ENCODE measurements at places on chromosomes 3 and 15.

DNA sequence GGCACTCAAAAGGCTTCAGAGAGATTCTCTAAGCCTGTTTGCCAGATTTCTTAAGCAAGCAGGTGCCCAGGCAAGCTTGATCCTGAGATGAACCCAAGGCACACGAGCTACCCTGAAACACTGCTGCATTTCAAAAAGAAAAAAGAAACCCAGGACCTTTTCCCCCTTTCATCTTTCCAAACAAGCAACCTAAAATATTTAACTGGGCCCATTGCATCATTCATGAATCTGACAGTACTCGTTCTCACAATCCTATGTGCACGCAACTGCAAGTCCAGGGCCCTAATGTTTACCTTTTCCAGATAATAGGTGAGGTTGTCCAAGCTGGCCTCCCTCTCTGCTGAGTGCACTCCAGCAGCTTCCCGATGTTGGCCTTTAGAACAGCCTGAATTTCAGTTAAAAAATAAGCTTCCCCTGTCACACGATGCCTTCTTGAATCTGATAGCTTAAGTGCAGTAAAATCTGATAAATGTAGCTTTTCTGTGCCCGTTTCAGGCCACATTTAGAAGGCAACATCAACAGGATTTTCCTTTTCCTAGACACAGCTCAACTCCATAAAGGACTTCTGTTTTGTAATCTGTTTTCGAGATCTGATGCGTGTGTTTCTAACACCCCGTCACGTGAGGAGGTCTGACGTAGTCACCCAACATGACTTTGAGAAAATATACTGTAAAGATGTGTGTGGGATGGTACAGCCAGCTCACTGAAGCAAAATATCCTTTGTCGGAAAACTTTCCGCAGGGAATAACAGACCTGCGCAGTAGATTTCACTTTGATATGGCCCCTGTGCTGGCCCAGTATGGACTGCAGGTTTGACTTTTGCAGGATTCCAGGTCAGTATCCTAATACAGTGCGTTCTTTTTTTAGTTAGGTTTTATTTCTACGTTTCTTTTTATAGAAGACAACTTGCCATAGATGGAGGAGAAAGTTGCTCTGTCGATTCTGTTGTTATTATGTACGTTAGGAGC, 55.1 kb upstream of the RASA2 start:
- no peak overlapping the region for H3K27ac ChIP-seq
- no peaks in the 10 kb centered on the region for H3K27me3 ChIP-seq
- H3K4me1 ChIP-seq = no peaks in the 10 kb centered on the region

GRCh38 chr3:128267541-128267940, 114.3 kb downstream of the EEFSEC start:
- H3K4me3 ChIP-seq = no peak overlapping the region
- DNase-seq = peak; percentile 16
- no peak overlapping the region for H3K27ac ChIP-seq
- peaks cover 5% of the 10 kb centered on the region for H3K36me3 ChIP-seq
- no peaks in the 10 kb centered on the region for H3K27me3 ChIP-seq

- no peak for DNase-seq
- H3K27me3 ChIP-seq = no peaks in the 10 kb centered on the region
- H3K4me1 ChIP-seq = no peaks in the 10 kb centered on the region
- H3K36me3 ChIP-seq = no peaks in the 10 kb centered on the region
- no peak overlapping the region for H3K4me3 ChIP-seq
Observed at GRCh38 chr3:171268677-171269076, 191.5 kb downstream of the TNIK start.

DNA sequence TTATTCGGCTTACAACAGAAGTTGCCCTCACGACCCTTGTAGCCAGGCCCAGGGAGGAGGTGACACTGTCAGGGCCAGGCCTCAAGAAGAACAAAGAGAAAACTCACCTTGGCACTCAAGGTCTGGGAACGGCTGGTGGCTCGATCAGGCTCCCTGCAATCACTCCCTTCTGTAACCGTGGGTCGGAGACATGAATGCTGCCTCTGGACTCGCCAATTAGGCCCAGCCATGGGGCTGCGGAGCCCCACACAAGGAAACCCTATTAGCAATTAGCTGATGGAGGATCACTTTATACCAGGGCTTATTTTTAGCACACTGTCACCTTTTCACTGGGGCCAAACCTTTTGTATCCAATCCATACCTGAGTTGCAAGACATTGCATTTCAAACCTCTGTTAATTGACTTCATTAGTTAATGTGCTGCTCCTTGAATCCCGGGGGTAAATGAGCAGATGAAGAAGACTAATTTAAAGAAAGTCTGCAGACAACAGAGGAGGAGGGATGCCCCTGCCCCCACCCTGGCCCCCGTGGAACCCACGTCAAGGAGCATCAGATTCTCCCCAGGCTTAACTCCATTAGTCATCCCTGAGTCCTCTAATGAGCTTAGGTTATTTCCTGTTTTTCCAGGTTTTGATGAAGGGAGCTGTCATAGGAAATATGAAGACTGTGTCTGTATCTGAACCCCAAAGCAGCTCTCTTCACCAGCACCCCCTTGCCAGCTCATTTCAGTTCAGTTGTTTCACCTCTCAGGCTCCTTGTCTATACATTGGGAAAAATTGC, 255.3 kb downstream of the RORA start:
- no peak overlapping the region for H3K4me3 ChIP-seq
- DNase-seq = peak; percentile 59
- peaks cover 17% of the 10 kb centered on the region for H3K4me1 ChIP-seq
- H3K27me3 ChIP-seq = no peaks in the 10 kb centered on the region
- H3K27ac ChIP-seq = no peak overlapping the region

- H3K27me3 ChIP-seq = no peaks in the 10 kb centered on the region
- peak overlapping the region; percentile 66 for H3K27ac ChIP-seq
- H3K36me3 ChIP-seq = no peaks in the 10 kb centered on the region
- H3K4me3 ChIP-seq = no peak overlapping the region
- DNase-seq = peak; percentile 48
Observed at GRCh38 chr15:91553196-91553854, 300.2 kb upstream of the SLCO3A1 start.

- DNase-seq = no peak
- no peak overlapping the region for H3K27ac ChIP-seq
- H3K4me3 ChIP-seq = no peak overlapping the region
- H3K36me3 ChIP-seq = no peaks in the 10 kb centered on the region
Observed at GRCh38 chr3:185851046-185851445, 26.2 kb upstream of the IGF2BP2 start.

DNA sequence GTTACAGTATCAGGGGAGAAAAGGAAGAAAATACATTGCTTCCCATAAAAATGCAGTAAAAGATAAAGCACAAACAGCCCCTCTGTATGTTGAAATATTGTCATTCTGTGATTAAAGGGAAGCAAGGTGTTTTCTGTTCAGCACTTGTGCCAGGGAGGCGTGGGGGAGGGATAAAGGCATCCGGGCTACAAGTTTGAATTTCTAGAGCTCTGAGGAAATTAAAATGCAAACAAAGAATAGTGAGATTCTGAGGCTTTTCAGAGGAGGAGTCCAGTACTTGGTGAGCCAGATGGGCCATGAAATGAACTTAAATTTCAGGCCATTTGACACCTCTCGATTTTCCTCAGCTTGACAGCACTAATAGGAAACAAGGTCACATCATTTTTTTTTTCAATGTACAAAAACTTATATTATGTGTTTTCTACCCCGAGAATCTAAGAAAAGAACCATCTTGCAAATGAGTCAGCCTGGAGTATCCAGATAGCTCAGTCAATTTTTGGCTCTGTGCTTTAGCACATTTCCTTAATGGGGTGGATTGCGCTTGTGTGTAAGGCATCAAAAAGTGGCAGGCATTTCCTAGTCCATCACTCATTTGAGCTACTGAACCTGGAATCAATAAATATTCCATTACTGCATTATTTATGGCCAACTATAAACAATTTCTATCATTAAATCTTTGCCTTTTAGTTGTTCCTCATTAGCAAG, 640.8 kb upstream of the TBL1XR1 start:
- H3K4me3 ChIP-seq = no peak overlapping the region
- peaks cover 24% of the 10 kb centered on the region for H3K27me3 ChIP-seq
- no peaks in the 10 kb centered on the region for H3K36me3 ChIP-seq

GRCh38 chr15:25372298-25372697, 66.5 kb downstream of the UBE3A start:
- no peak overlapping the region for H3K27ac ChIP-seq
- H3K4me1 ChIP-seq = no peaks in the 10 kb centered on the region
- no peak overlapping the region for H3K4me3 ChIP-seq
- DNase-seq = no peak
- no peaks in the 10 kb centered on the region for H3K27me3 ChIP-seq
- H3K36me3 ChIP-seq = peaks cover 76% of the 10 kb centered on the region

DNA sequence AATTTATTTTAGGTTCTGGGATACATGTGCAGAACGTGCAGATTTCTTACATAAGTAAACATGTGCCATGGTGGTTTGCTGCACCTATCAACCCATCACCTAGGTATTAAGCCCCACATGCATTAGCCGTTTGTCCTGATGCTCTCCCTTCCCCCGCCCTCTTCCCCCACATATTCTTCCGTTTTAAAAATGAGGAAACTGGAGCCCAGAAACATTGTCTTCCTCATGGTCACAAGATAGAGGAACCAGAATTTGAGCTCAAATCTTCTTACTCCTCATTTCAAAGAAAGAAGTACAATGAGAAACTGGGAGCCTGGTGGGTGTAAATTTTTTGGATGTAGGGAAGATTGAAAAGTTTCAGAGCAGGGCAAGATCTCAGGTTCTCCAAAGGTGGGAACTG, 56.1 kb upstream of the USP3 start:
- H3K27ac ChIP-seq = no peak overlapping the region
- no peak for DNase-seq
- peaks cover 16% of the 10 kb centered on the region for H3K4me1 ChIP-seq
- no peaks in the 10 kb centered on the region for H3K36me3 ChIP-seq

- no peaks in the 10 kb centered on the region for H3K4me1 ChIP-seq
- H3K27me3 ChIP-seq = peaks cover 13% of the 10 kb centered on the region
Observed at GRCh38 chr3:189714991-189715961, 84.1 kb downstream of the TP63 start.

DNA sequence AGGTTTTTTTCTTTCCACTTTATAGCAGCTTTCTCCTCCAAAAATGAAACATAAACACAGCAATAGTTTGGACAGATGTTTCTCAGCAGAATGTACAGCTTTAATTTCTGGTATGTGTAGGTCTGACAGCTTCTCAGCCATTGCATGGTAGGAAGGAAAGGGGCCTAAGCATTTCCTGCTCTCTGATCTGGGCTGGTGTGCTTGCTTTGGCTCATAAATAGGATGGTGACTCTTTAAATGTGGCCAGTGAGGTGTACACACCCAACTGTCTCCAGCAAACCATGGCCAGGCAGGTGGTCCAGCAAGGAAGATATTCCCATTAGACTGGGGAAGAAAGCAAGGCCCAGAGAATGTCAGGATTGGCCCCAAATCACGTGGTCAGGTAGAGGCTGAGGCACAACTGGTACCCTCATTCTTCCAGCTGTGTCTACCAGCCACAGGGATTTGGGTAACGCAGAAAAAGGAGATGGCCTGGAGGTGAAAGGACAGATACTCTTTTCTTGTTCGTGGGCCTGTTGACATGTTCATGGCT, 52.1 kb downstream of the ITGA11 start:
- no peaks in the 10 kb centered on the region for H3K27me3 ChIP-seq
- H3K36me3 ChIP-seq = no peaks in the 10 kb centered on the region
- no peaks in the 10 kb centered on the region for H3K4me1 ChIP-seq
- H3K27ac ChIP-seq = no peak overlapping the region
- no peak overlapping the region for H3K4me3 ChIP-seq
- no peak for DNase-seq

DNA sequence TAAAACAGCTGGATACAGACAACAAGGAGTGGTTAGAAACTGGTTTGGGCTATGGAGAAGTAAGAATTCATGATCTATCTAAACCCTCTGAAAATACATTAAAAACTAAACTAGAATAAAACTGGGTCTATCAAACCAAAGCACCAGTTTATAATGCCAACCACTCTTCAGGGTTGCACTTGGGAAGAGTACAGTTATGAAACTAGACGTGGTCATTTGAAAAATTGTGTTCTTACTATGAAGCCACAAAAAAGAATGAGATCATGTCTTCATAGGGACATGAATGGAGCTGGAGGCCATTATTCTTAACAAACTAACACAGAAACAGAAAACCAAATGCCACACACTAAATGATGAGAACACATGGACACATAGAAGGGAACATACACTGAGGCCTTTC, 103.8 kb downstream of the GAP43 start:
- H3K4me1 ChIP-seq = no peaks in the 10 kb centered on the region
- H3K27ac ChIP-seq = no peak overlapping the region
- H3K27me3 ChIP-seq = no peaks in the 10 kb centered on the region
- no peaks in the 10 kb centered on the region for H3K36me3 ChIP-seq
- no peak for DNase-seq
- H3K4me3 ChIP-seq = no peak overlapping the region

- peak overlapping the region; percentile 72 for H3K27ac ChIP-seq
- peak; percentile 80 for DNase-seq
- no peaks in the 10 kb centered on the region for H3K36me3 ChIP-seq
Observed at GRCh38 chr3:66499881-66500575, 794 bp downstream of the LRIG1 start.

GRCh38 chr3:65328148-65328547, 640.3 kb upstream of the ADAMTS9 start:
- no peak overlapping the region for H3K4me3 ChIP-seq
- H3K4me1 ChIP-seq = no peaks in the 10 kb centered on the region
- DNase-seq = no peak
- no peak overlapping the region for H3K27ac ChIP-seq

DNA sequence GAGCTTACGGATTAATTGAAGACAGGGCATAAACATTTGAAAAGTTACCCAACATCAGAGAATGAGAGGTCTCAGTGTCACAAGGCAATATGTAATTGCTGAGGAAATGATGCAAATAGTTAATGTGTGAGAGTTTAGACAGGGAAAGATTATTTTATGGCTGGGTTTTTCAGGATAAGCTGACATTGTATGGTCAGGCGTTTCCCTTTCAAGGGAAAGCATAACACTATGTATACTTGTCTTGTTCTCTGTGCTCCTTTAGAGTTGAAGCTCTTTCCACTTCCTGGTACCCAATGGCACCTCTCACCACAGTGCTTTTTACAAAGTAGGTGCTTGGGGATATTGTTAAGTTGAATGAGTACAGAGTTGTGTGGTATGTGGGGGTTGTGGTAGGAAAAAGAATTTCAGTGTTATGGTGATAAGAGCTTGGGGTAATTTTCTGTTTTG, 19.9 kb downstream of the IQGAP1 start:
- peaks cover 3% of the 10 kb centered on the region for H3K36me3 ChIP-seq
- H3K27ac ChIP-seq = no peak overlapping the region
- H3K4me3 ChIP-seq = no peak overlapping the region
- peaks cover 6% of the 10 kb centered on the region for H3K4me1 ChIP-seq

DNA sequence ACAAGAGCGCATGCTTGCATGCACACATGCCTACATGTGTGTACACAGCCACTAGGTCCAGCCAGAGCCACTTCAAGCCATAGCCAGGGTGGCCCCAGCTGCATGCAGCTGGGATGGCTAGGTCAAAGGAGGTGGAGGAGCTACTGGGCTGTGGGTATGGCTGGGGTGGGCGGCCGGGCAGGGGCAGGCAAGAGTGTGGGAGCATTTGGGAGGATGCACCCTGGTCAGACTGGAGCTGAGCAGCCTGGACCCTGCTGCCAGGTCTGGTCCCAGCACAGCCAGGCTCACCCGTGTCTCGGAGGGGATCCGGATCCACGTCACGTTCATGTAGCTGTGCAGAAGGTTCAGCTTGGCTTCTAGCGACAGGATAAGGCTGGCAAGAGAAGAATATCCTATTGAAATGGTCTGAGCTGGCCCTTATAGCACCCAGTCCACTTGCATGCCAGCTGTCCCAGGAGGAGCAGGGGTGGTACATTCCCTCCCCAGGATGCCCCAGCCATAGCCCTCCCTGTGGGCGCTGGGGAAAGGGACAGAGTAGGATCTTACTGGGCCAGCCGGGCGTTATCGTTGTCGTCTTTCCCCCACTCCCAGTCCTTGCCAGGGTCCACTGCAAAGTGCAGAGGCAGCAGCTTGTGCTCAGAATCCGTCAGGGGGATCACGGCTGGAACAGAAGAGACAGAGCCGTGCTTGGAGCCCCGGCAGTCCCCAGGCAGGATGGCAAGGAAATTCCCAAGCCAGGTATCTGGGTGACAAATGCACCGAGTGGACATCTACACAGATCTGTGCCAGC, 160.5 kb downstream of the KLF13 start:
- no peaks in the 10 kb centered on the region for H3K36me3 ChIP-seq
- no peak overlapping the region for H3K27ac ChIP-seq
- H3K27me3 ChIP-seq = peaks cover 27% of the 10 kb centered on the region
